ENCODE measurements at places on chromosomes 7 and 10.

DNA sequence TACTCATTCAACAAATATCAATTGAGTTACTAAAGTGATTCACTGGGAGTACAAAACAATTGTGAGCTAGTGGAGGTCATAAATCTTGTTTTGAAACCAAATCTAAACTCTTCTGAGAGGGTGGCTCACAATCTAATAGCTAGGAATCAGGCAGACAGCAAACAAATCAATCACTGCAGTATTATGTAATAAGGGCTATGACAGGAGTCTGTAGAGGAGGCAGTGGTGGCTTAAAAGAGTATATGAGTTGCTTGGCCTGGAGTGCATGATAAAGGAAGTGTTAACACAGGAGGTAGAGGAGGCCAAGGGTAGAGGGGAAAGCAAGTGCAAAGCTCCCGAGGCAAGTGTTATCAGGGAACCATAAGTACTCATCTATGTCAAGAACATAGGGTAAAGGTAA is 16.5 kb downstream of the MYPN start:
- no peak for DNase-seq

GRCh38 chr10:6499974-6500373 is 80.1 kb downstream of the PRKCQ start:
- DNase-seq: no peak

GRCh38 chr7:30911561-30911969 is at the start of gene AQP1:
Gene AQP1 (plus strand): TSS chr7:30911853. CDS start chr7:30911910, 57 bp downstream.
- DNase-seq: no peak

DNA sequence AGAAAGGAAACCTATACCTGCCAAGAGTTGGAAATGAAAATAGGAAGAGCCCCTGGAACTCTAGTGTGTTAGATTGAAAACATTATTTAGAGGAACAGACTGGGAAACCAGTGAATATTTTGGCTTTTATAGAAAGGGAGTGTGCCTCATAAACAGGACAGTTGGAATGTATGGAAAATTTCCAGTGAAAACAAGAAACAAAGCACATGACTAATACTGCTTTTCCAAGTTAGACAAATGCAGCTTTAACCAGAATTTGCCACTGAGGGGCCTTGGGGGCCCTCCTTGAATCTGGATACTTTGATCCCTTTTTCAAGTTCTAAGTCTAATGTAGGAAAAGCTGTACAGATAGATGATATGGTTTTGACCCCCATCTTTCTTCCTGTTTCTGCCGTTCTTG is 21.2 kb downstream of the ITGB8 start:
- DNase-seq: no peak

DNA sequence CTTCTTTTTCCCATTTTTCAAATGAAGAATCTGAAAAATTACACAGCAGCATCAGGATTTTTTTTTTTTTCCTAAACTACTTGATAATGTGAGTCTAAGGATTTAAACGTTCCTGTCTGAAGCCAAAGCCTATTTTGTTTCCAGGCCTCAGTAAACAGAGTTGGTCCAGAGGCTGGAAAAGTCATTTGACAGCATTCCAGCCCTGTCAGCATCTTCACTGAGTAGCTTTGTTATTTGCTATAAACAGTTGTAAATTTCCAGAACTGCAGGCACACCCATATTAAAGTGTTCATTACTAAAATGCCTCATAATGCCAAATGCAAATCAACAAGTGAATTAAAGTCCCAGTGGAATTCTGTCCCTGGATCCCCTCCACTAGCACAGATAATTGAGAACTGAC is 35.5 kb upstream of the KMT2E start:
- DNase-seq: no peak

DNA sequence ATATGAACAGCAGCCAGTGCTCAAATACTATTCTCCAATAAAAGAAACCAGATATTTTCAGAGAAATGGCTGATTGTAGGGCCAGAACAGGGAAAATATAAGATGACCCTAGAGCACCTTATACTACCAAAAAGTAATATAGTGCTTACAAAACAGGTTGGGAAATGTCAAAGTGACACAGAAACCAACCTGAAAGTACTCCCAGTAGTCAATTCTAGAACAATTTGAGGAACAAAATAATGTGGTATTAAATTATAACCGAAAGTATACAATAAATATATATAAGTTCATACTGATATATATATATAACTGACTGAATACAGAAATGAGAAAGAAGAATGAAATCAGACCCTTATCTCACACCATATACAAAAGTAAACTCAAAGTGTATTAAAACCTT is 657.2 kb upstream of the PHF14 start:
- DNase-seq: no peak

- no peak for DNase-seq
Measured at GRCh38 chr7:1007901-1008300, 24.9 kb downstream of the CYP2W1 start.

- DNase-seq: no peak
Measured at GRCh38 chr7:144665689-144666381, 170.0 kb downstream of the TPK1 start.

GRCh38 chr7:69683002-69683401 is 84.7 kb downstream of the AUTS2 start:
- peak; percentile 41 for DNase-seq

DNA sequence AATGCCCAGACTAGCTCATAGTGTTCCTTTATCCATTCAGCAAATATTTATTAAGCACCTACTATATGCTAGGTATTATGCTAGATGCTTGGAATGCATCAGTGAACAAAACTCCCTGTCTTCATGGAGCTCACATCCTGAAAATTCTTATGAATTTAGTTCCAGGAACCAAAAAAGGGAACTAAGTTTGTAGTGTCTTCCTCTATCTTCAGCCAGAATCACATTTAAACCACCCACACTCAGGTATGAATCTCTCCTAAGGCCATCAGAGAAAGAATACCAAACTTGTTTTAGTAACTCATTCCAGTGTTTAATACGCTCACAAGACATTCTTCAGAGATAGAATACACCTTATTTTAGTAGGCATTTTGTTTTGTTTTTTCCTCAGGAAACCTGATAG is 10.1 kb upstream of the EGR2 start:
- DNase-seq: no peak

DNA sequence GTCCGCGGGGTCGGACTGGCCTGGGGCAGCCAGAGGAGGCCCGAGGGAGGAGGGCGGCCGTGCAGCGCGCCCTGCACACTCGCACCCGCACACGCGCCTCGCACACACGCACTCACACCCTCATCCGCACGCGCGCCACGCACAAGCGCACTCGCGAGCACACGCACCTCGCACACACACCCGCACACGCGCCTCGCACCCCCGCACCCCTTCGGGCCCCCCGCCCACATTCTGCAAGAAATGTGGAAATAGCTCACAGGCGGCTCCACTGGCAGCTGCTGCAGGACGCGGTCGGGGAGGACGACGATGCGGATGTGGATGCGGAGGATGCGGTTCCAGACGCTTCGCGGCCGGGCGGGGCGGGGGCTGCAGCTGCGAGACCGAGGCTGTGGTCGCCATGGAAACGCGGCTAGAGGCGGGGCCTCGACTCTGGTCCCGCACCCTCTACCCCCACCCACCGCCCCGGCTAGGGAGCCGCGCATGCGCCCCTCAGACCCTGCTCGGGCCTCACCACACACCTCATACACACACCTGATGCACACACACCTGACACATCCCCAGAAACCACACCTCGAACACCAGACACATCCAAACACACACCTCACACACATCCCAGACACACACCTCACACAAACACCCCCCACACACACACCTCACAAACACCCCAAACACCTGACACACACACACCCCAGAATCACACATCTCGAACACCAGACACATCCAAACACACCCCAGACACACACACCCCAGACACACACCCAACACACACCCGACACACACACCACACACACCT is at the start of gene CALY:
CALY (minus strand) TSS at position 320 of the 793 bp plus-strand sequence. CDS start 7,907 bp downstream, outside the sequence.
- no peak for DNase-seq

GRCh38 chr7:26034391-26034790 is 117.6 kb upstream of the NFE2L3 start:
- DNase-seq: no peak

DNA sequence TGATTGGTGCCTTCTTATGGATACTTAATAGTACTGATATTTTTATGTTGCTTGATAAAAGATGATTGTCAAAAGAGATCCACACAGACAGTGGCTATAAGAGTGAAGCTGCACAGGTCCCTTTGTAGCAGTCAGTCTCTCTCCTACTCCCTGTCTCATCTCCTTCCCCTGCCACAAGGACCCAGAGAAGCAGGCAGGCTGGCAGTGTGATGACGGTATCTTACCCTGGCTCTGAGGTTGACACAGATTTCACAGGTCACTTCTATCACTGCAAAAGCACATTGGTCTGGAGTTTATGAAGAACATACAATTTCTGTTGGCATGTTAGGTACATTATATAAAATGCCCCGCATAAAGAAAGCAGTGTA is 64.4 kb upstream of the AHR start:
- no peak for DNase-seq

- DNase-seq: no peak
Measured at GRCh38 chr10:4355350-4355749, 470.7 kb upstream of the AKR1E2 start.

- DNase-seq: no peak
Measured at GRCh38 chr10:16779384-16779915, 37.8 kb downstream of the RSU1 start.

DNA sequence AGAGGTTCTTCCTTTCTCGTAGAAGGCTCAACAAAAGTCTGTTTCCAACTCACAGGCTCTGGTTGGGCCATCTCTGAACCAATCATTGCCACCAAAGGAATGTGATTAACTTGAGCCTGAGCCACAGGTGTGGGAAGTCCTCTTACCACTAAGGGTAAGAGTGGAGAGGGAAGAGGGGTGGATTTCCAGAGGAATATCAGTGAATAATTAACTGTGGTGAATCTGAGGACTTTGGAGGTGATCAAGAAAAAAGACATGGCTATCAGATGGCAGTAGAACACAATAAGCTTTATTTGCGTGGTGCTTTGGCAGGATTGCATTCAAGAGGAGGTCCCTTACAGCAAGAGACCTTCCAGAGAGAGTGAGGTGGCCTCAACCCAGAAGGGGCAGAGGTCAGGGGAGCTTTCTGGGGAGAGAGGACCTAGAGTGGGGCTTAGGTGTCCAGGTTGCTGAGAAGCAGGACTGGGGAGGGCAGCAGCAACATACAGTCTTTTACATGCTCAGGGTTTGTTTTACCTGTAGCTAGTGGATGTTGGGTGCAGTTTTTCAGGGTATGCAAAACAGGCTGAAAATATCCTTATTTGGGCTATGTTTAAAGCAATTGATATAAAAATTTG is 61.4 kb downstream of the BBS9 start:
- DNase-seq: no peak

DNA sequence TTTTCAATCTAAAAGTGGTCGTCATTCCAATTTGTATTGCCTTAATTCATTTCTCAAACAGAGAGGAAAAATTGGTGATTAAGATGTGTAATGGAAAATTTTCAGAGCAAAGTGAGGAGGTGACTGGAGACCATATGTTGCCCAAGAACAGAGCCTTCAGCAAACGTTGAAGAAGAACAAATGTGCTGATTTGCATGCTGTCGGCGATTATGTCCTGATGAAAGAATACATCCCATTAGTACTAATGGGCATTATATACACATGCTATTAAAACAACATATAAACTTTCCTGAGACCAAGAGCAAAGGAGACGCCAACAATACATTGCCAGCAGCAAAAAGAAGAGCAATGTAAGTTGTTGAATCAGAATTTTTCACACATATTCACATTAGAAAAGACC is 100.0 kb upstream of the ARID5B start:
- no peak for DNase-seq

DNA sequence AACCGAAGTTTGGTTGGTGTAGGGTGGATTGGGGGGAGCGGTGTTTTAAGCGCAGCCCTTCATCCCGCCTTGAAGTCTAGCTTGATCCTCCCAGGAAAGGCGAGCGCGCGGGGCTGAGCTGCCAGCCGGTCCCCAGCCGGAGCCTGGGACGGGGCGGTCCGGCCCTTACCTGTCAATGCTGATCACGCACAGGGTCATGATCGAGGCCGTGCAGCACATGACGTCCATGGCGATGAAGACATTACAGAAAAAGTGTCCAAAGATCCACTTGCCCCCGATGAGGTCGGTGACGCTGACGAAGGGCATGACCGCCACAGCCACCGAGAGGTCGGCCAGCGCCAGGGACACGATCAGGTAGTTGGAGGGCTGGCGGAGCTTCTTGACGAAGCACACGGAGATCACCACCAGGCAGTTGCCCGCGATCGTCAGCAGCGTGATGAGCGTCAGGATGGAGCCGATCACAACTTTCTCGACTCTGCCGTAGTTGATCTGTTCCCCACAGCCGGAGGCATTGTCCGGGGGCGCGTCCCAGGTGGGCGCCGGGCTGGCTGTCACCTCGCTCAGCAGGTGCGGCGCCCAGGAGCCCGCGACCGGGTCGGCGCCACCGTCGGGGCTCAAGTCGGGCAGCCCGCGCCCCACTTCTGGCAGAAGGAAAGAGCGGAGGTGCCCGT is 740 bp downstream of the HTR7 start:
- no peak for DNase-seq

DNA sequence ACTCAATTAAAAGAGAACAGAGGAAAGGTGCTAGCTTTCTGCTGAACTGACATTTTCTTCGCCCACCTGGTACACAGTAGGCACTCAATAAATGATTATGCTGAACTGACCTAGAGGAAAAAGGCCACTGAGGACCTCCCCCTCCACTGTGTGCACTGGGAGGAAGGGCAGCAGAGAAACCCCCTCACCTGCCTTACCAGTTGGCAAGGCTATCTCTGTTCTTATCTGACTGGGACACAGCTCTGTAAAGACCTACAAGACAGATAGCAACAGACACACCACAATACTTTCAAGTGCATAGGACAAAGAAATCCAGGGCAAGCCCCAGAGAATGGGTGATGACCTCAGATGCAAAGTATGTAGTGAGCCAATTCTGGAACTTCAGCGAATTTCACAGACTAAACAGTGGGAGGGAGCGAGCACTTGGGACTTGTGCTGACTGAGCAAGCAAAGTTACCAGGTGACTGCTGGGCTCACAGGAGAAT is 30.4 kb downstream of the PDLIM1 start:
- no peak for DNase-seq

Measured in NCI-H1105 (cell line).